NCI-H1436 (cell line): ENCODE measurements at places on chromosomes 13 and 19.

- no peak for DNase-seq
These were observed 14.9 kb downstream of the MRPS31 start for GRCh38 chr13:40756042-40756441.

DNA sequence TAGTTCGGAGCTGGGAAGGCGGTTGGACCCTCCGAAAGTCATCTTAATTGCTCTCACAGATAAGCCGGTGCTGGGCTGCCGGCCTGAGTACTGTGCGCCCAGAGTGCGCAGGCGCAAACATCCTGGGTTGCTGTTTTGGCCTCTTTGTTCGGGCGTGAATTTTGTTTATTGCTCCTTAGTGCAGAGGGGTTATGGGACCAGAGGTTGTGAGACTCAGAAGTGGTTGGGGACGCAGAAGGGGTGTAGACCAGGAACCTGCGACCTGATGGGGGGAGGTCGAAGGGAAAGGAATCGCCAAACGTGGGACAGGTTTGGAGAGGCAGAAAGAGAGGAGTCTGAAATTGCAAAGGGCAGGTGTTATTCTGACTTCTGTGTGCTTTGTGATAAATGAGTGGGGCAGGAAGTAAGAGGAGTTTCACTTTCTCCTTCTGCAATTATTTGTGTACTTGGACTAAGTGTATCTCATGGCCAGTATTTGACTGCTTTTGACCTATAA is 607 bp upstream of the ZNF566 start:
- DNase-seq, result peak; percentile 87

DNA sequence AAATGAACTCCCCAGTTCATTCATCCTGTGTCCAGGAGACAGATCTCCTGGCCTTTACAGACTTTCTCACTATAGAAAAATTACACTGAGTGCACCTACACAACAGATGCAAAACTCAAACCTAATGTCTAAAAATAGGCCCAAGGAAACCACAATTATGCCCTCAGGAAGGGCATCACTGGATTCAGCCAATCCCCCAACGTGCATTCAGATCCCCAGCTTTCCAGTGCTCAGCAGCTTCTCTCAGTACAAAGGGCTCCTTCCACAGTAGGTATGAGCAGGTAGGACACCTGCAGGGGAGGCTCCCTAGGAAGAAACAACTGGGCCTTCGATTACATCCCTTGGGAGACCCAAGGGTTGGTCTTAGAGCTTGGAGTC is 2.1 kb downstream of the ZNF709 start:
- no peak for DNase-seq

DNA sequence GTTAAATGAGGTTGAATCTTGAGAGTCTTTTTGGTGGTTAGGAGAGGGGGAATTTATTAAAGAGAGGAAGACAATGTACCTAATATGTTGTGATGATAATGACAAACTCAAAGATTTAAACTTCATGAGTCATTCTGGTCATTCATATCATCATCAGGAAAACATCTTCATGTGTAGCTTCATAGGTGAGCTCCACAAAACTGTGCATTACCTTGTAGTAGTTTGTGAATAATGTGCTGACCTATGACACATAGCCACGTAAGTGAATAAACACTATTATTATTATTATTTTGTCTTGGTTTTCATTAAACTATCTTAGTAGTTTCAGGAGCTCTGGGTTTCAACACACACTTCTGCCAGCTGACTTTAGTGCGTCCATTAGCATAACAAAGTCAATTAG is 997 bp upstream of the GPC6 start:
- DNase-seq, result no peak

- no peak for DNase-seq
These were observed 22.8 kb downstream of the ATP8A2 start for GRCh38 chr13:25394402-25395060.

- no peak for DNase-seq
These were observed 29.9 kb downstream of the SERP2 start for GRCh38 chr13:44403461-44404056.

- DNase-seq, result no peak
These were observed 4.7 kb downstream of the PPP1R13L start for GRCh38 chr19:45400192-45400591.

DNA sequence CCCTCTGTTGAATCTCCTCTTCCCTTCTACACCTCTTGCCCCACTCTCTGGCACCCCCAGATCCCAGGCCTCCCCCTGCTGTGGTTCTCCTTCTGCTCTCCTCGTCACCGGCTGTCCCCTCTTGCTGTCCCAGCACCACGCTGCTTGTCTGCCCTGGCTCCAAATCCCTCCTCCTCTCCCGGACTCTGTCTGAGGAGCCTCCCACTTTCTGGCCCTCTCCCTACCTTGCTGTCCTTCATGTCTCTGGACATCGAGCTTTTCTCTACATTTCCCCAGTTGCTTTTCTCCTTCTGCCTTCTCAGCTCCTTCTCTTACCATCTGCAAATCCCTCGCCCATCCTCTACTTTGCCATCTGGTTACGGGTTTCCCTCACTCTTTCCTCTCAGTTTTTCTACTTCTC is 1.2 kb downstream of the ZNF347 start:
- DNase-seq, result no peak

DNA sequence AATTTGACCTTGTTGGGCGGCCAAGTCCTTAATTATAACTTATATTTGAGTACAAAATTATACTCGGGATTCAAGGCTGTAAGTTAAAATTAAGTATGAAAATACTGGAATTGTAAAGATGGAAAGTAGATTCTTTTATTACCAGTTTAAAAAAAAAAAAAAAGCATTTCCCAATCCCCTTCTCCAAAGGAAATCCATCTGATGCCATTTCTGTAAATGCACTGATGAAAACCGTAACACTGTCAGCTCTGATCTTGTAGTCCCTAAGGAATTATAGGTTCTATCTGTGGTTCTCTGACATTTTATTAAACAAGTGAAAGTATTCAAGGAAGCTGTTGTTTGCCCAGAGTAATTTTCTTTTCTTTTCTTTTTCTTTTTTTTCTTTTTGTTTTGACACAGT is 41.6 kb upstream of the HNRNPA1L2 start:
- no peak for DNase-seq

GRCh38 chr13:46176756-46177155 is 5.2 kb downstream of the LCP1 start:
- DNase-seq, result no peak

DNA sequence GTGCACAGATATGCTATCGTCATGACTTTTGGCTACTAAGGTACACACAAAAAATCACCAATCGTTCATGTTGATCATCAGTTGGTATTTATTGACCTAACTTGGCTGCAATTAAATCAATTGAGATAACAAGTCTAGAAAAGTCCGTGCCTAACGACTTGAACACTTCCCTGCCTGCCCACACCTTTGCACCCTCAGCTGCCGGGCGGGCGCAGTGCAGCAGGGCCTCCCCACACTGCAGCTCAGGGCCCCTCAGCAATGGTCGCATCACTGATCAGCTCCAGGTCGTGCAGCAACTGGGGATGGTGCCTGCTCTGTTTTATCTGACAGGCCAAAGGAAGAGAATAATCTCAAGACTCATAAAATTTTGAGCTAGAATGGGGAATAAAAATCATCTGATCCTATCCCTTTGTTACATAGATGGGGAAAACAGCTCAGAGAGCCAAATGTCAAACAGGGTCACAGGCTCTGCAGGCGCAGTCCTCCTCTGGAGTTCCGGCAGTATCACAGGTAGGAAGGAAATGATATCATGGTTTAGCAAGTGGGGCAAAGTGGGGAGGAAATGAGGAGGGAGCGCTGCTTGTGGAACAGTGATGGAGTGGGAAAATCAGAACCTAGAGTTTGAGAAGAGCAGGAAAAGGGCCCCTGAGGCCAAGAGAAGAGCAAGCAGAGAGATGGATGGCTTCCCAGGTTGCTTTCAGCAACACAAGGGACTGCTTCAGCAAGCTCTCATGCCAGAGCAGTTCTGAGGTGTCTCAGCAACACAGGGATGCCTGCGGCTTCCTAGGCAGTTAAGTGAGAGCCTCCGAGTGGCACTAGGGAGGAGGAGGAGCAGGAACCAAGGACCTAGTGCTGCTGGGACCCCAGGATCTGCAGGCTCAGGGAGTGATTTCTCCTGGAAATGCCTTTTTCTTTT is 57.5 kb downstream of the SLC7A1 start:
- no peak for DNase-seq

GRCh38 chr19:19388568-19389555 is 16.6 kb upstream of the GATAD2A start:
- no peak for DNase-seq
